Esophagus squamous epithelium (tissue), 5 donors: ENCODE measurements at places on chromosomes 1 and 21.
A peak's percentile ranks its signal among the peaks of the same experiment; 100 is the strongest.

GRCh38 chr1:111448918-111449702 lies at the start of the genes ATP5PB and WDR77:
Gene ATP5PB (plus strand): TSS chr1:111449464. CDS start chr1:111449542, 78 bp downstream.
Gene WDR77 (minus strand): TSS chr1:111449256. CDS start chr1:111449169, 87 bp downstream.
- DNase-seq: peak; percentile 83

DNA sequence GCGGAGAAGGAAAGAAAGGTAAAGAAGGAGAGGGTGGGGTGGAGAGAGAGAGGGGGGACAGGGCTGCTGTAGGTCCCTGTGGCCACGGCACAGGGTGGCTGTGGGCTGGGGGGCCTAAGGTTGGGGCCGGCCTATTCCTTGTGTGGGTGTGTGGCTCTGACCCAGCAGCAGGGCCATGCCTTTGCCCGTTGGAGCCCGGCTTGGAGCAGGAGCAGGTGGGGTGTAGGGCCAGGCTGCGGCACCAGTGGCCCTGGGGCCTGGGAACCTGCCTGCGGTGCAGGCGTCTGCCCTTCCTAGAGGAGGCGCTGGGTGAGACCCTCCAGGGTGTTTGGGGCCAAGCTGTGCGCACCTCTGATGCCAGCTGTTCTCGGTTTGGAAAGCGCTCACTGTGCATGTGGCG lies 19.7 kb upstream of the SUMO3 start:
- DNase-seq: no peak

- no peak for DNase-seq
Observed at GRCh38 chr1:235404190-235404589, 37.0 kb downstream of the TBCE start.

- DNase-seq: no peak
Observed at GRCh38 chr1:6448749-6449631, 17.0 kb downstream of the TNFRSF25 start.

- no peak for DNase-seq
Observed at GRCh38 chr1:68429233-68429808, 20.4 kb downstream of the RPE65 start.

DNA sequence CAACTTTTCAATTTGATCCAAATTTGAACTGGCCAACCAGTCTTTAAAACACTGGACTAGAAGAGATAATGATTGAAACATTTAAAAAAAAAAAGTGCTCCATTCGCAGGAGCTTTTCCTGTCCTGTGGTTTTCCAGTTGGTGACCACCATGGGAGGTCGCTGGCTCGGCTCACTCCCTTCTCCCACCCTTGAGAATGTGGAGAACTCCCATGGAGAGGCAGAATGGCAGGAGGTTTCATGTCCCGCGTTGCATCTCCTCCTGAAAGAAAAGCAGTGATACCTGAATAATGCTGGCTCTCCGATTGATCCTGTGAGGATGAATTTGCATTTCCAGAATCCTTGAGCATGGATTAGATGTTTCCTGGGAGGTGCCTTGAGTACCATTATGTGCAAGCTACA lies 16.5 kb upstream of the MPZL1 start:
- DNase-seq: no peak

- DNase-seq: no peak
Observed at GRCh38 chr1:211612786-211613107, 33.8 kb upstream of the SLC30A1 start.

DNA sequence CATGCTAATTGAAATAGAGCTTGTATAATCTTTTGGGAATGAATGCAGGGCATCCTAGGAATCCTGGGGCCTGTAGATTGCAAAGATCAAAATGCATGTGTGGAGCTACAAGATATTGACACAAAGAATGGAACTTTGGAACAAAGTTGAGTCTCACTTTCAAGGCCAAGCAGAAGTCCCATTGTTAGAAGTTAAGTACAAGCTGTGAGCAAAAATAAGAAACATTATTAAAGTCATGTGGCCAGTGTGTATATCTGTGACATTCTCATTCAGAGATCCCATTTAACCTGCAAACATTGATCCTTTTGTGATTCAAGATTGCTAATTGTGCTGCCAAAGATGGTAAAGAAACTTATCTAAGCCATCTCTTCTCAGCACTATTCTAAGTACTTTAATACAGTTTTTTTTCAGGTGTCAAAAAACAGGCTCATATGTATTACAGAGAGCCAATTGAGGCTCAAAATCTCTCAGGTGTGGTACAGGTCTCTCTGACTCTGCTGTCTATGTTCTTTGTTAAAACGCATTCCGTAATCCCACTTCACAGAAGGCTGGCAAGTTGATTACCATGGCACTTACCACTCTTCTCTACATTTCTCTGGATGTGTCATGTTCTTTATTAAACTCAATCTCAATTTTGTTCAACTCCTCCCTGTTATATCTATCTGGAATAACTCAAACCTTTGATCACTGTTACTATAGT lies 704.4 kb upstream of the NEGR1 start:
- DNase-seq: no peak

- DNase-seq: no peak
Observed at GRCh38 chr21:42003051-42003461, 7.1 kb downstream of the ZBTB21 start.

DNA sequence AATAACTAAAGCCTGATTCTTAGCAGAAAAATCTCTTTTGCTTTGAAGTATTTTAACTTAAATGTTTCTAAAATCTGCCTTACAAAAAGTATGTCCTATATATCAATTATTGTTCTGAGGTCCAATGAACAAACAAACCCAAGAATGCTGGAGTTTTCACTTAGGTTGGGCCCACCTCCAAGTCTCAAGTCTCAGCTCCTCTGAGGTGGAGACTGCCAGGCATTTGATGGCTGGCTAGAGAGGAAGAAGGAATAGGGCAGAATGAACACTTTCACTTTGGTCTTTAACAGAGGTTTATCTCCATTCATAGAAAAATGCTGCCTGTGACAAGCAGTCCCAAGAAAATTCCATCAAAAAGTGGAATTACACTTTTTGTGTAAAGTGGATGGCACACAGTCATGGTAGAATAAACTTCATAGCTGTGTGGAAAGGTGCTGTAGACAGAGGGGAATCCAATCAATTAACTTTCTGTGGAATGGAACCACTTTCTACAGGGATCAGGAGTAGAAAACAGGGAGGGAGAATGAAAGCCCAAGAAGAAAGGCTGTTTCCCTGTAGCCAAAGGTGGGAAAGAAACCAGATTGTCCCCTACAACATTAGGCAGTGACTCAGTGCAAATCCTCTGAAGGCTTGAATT lies 349.4 kb upstream of the RUNX1 start:
- no peak for DNase-seq

DNA sequence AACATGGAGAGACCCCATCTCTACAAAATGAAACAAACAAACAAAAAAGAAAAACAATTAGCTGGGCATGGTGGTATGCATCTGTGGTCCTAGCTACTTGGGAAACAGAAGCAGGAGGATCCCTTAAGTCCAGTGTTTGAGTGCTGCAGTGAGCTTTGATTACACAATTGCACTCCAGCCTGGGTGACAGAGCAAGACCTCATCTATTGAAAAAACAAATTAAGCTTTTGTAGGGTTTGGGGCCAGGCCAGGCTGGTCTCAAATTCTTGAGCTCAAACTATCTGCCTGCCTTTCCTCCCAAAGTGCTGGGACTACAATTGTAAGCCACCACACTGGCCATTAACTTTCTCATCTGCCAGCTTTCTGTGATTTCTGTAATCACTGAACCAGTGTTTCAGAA lies 27.2 kb downstream of the NIPAL3 start:
- DNase-seq: no peak

DNA sequence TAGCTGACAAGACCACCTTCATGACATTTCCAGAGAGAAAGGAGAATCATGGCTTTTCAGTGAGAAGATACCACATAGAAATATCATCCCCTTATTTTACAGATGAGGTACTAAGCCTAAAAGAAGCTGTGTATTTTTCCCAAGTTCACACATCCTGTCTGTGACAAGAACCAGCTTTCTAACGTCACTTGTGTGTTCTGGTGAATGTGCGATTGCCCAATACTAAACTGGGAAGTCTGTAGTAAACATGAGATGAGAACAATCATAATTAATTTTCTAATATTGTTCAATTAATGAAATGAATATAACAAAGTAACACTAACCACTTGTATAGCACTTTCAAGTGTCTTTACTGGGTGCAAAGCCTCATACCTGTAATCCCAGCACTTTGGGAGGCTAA lies 46.0 kb downstream of the PTGER3 start:
- DNase-seq: no peak

DNA sequence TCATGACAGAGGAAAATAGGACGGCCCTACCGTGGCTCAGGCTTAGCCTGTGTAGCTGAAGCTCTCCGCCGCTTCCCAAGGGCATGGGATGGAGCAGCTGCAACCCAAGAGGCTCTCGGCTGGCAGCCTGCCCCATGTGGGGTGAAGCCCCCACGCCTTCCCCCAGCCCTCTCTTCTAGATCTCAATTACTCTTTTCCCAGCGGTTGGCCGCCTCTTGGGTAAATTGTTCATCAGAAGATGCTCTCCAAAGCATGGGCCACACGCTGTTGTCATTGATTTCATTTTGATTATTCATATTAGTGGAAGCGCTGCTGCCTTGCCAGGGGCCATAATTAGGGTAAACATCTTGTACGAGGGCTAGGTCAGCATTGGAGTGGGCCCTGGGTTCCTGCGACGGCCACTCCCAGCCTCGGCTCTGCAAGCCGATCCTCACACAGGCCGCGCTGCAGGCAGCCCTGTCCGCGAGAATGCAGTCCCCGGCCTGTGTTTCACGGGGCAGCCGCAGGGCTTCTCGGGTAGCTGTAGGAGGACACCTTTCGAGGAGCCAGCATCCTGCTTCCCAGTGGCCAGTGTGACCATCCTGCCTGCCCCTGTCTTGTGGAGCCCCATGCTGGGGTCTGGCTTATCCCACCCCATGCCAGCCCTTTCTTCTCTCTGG lies 114.4 kb upstream of the VAMP3 start:
- DNase-seq: no peak

- no peak for DNase-seq
Observed at GRCh38 chr1:36590771-36591170, 108.1 kb upstream of the CSF3R start.

- no peak for DNase-seq
Observed at GRCh38 chr1:247114351-247115140, 10.4 kb upstream of the ZNF669 start.

- DNase-seq: no peak
Observed at GRCh38 chr1:243713470-243714186, 136.4 kb downstream of the AKT3 start.

DNA sequence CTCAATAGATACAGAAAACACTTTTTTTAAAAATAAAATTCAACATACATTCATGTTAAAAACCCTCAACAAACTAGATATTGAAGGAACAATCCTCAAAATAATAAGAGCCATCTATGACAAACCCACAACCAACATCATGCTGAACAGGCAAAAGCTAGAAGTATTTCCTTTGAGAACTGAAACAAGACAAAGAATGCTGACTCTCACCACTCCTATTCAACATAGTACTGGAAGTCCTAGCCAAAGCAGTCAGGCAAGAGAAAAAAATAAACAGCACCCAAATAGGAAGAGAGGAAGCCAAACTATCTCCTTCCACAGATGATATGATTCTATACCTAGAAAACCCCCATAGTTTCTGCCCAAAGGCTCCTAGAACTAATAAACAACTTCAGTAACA lies 46.2 kb upstream of the IVNS1ABP start:
- DNase-seq: no peak

DNA sequence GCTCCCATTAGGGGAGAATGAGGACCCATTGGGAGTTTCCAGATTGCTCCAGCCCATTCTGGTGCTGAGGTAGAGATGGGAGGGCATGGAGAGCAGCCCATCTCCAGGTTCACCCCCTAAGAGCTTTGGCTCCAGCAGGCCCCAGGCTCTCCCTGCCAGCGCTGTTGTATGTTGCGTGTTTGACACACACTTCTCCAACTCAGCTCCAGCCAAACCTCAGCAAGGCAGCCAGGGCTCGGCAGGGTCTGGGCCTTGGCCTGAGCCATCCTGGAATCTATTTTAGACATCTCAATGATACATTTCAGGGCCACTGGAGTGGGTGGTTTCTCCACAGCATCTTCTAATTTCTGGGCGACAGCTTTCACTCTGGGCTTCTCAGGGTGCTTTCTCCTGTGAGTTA lies 117.0 kb downstream of the NAV1 start:
- DNase-seq: no peak

GRCh38 chr21:37527716-37528115 lies 161.1 kb downstream of the DYRK1A start:
- DNase-seq: no peak

- no peak for DNase-seq
Observed at GRCh38 chr1:212367474-212368072, 47.1 kb downstream of the PACC1 start.

- no peak for DNase-seq
Observed at GRCh38 chr1:159799446-159799985, 2.6 kb upstream of the FCRL6 start.

GRCh38 chr1:201625226-201625761 lies 86.4 kb downstream of the NAV1 start:
- no peak for DNase-seq

GRCh38 chr1:55476445-55477015 lies 261.4 kb upstream of the USP24 start:
- DNase-seq: no peak

GRCh38 chr1:100773444-100773843 lies 53.9 kb downstream of the VCAM1 start:
- no peak for DNase-seq

GRCh38 chr1:236492378-236492777 lies 31.4 kb upstream of the LGALS8 start:
- DNase-seq: no peak

GRCh38 chr21:45600248-45600647 lies 43.3 kb upstream of the PCBP3 start:
- DNase-seq: no peak

DNA sequence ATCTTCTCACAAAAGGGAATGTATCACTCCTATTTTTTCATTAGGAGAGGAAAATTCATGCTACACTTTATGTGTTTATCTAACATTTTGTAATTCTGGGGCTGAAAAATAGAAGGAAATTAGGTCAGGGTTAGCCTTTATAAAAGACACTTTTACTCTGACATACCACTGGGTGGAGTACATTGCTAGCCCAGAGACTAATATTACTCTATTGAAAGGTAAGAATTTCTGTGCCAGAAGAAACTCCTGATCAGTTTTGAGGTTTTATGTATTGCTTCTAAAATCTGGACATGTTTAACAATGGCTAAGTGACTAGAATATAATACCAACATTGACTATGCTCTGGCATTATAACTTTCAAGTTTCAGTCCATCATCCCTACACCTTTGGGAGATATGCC lies 724.6 kb downstream of the USP25 start:
- DNase-seq: no peak

GRCh38 chr1:216523449-216524190 lies 100.4 kb upstream of the USH2A start:
- DNase-seq: no peak

- no peak for DNase-seq
Observed at GRCh38 chr1:202010180-202011015, at the start of gene ELF3. Gene ELF3 (plus strand): TSS chr1:202010587. CDS start chr1:202011137, 550 bp downstream.

GRCh38 chr1:153087652-153088051 lies 6.7 kb downstream of the SPRR2E start:
- DNase-seq: no peak

GRCh38 chr1:152035539-152036266 lies 1.1 kb downstream of the S100A11 start:
- no peak for DNase-seq
